Trophoblast cell (in vitro differentiated cells and primary cell): ENCODE measurements at places on chromosomes 2 and 18.

DNA sequence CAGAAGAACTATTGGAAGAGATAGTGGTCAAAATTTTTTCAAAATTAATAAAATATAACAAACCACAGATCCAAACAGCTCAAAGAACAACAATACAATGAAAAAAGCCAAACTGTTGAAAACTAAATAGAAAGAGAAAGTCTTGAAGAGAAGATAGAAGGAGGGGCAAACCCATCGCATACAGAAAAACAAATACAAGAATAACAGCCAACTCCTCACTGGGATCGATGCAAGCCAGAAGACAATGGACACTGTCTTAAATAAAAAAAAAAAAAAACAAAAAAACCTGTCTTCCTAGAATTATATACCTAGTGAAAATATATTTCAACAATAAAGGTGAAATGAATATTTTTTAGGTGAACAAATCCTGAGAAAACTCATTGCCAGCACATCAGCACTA, 34.1 kb upstream of the ARHGAP25 start:
- DNase-seq, result no peak

DNA sequence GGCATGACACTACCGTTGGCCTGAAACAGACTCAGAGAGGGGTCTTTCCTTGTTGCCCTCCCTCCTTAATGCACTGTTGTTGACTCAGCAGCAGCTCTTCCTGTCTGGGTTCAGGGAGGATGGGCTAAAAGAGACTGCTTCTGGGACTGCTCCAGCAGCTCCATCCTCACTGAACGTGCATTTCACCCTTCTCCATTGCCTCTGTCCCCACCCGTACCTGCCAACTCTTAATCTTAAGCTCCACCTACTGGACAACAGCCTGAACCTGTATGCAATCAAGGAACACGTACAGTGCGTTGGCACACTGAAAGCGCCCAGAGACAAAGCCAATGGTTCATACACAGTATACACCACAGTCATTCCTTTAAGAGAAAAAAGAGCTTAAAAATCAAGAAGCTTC, 230.8 kb upstream of the RAB6C start:
- peak; percentile 37 for DNase-seq

DNA sequence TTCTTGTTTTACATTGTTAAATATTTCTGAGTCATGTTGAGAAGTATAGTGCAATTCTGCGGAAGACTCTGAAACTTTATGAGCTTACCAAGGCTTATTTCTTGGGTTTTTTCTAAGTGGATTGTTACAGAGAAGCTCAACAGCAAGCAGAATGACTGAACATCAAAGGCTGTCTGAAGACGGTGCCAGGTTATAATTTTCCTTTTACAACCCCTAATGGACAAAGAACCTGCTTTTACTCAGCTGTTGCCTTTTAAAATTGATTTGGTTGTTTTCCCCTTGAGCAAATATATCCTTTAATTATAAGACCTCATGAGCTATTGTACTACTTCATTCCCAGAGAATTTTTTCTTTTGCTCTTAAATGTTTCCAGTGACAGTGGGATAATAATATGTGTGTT, 41.6 kb downstream of the LAMA3 start:
- no peak for DNase-seq

DNA sequence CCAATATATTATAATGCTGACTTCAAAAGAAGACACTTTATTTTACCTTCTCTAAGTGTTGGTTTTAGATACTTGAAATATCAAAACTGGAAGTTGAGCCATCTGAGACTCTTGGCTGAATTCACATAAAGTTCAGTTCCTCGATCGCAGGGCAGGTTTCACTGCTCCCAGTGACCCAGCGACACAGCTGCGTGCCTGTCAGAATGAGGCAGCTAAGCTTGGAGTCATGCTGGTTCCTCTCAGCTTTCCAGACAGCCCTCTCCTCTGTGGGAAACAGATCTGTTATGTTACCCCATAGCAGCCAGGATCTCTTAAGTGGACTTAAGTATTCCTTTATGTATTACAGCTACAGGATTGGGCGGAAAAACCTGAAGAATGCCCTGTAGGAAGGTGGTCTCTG, 142.8 kb upstream of the ALPP start:
- DNase-seq, result peak; percentile 62

GRCh38 chr2:239942090-239942489, 83.1 kb downstream of the NDUFA10 start:
- no peak for DNase-seq

DNA sequence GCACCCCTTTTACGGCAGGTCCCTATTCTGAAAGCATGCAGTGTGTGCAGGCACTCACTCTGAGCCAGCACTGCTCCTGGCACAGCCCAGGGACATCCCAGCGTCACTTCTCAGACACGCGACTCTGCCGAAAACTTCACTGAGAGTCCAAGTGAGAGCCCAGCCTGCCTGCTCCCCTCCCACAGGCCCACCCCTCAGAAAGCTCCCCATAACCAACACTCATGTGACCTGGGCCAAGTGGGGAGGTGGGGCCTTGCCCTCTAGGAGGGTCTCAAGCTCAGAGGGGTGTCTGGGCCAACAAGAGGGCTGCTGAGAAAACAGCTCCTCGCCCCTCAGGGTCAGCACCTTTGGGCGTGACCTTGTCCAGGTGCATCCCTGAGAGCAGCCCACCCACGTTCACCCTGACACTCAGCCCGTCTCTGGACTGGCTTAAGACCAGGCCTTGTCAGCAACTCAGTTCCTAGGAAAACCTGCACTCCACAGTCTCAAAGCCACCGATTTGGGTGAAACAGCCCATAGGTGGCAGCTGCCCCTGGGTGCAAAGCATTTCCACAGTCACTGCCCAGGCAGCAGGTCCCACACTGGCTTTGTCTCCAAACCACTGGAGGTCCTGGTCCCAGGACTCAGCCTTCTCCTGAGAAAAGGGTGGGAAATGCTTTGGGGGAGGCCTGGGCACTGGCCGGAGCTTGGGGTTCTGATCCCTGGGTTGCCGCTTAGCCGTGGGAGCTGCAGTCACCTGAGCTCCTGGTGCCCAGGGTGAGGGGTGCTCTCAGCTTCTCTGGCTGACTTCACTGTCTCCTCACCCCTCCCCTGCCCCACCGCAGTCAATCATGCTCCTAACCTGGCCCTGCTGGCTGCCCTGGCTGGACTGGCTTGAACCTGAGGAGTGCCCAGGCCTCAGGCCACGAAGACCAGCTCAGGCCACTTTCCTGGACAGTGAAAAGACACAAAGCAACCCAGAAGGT, 209.6 kb downstream of the HDAC4 start:
- DNase-seq, result no peak

DNA sequence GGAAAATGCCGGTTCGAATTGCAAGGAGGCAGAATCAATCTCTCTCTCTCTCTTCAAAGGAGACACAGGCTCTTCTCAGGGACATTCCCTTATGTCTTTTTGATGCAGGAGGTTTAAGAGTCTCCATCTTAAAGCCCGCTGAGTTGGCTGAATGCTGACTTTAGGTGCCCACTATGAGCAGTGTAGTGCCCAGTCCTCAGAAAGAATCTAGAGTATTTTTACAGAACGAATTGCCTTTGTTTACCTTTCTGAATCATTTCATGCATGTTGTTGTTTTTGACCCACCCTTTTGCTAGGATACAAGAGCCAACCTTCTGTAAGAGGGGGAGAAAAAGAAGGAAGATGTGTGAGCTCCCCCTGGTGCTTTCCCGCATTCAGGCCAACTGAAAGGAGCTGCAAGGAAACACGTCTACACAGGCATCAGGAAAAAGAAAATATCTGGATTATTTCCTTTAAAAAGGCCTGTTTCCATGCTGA, 193.5 kb upstream of the TCF4 start:
- DNase-seq, result peak; percentile 31

GRCh38 chr18:31701744-31702143, 17.4 kb upstream of the B4GALT6 start:
- DNase-seq, result no peak
